Renal pelvis (tissue), 12 donors: ENCODE measurements at places on chromosomes 3 and 15. TPM values are rescaled to one million over a fixed set of nuclear protein-coding genes. Genes with fewer than 3 reads are reported as not detected.

Gene ZSCAN29
- 23.3 TPM for polyA plus RNA-seq

Gene HRH1
- 2.2 TPM for polyA plus RNA-seq

Gene UBP1
- 94.7 TPM for polyA plus RNA-seq

- DNase-seq = no peak
Observed at GRCh38 chr3:108042300-108042699, 48.5 kb downstream of the CD47 start.

DNA sequence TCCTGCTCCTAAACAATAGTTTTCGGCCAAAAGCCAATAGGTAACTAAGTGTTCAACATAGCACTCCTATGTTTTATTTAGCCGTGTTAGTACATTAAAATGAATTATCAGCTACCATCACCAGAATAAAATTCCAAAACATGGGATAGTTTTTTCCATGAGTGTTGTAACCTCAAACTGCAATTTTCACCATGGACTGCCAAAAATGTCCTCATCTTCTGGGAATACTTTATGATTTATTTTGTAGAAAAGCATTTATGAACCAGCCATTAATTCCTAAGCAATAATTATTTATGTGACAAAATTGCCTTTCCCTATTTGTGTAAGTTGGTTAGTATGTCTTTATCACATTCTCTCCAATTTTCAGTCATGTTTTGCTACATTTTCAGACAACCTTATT lies 438.1 kb downstream of the NAALADL2 start:
- no peak for DNase-seq

Gene GADL1
- 2.3 TPM for polyA plus RNA-seq

Gene CDHR4
- not detected for polyA plus RNA-seq

GRCh38 chr15:57920911-57921310 lies 144.6 kb downstream of the ALDH1A2 start:
- DNase-seq = no peak

- DNase-seq = no peak
Observed at GRCh38 chr3:4675704-4676103, 182.6 kb downstream of the ITPR1 start.

Gene RARB
- polyA plus RNA-seq = 44.1 TPM

Gene TNFAIP8L3
- 1.3 TPM for polyA plus RNA-seq

Gene PDCD7
- polyA plus RNA-seq = 28.4 TPM

- DNase-seq = peak; percentile 10
Observed at GRCh38 chr3:139388821-139389551, 461 bp downstream of the COPB2 start.

- DNase-seq = peak; percentile 50
Observed at GRCh38 chr3:30775040-30775439, 119.4 kb downstream of the GADL1 start.

DNA sequence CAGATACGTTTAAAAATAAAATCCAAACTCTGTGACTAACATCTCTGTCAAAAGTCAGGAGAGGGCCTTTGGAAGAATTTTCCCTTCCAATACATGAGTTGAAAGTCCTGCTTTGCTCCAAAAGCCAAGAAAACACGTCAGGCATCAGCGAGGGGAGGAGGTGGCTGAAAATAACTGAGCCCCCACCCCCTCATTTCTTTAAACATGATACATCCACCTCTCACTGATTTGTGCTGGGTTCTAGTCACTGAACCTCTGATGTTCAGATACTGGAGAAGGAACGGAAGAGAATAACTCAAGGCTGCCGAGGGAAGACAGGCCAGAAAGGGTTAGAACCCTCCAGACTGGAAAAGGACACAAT lies 9.4 kb upstream of the SEMA5B start:
- DNase-seq = no peak

GRCh38 chr3:190696777-190697501 lies 165.6 kb downstream of the GMNC start:
- no peak for DNase-seq

Gene ALS2CL
- 10.4 TPM for polyA plus RNA-seq

GRCh38 chr15:33078607-33079006 lies 115.9 kb downstream of the FMN1 start:
- no peak for DNase-seq

- DNase-seq = no peak
Observed at GRCh38 chr3:44029100-44029499, 212.6 kb upstream of the TOPAZ1 start.

Gene THAP10
- 7.8 TPM for polyA plus RNA-seq

Gene C2CD4B
- 0.88 TPM for polyA plus RNA-seq

GRCh38 chr3:112619295-112619694 lies 21.6 kb downstream of the CCDC80 start:
- no peak for DNase-seq

DNA sequence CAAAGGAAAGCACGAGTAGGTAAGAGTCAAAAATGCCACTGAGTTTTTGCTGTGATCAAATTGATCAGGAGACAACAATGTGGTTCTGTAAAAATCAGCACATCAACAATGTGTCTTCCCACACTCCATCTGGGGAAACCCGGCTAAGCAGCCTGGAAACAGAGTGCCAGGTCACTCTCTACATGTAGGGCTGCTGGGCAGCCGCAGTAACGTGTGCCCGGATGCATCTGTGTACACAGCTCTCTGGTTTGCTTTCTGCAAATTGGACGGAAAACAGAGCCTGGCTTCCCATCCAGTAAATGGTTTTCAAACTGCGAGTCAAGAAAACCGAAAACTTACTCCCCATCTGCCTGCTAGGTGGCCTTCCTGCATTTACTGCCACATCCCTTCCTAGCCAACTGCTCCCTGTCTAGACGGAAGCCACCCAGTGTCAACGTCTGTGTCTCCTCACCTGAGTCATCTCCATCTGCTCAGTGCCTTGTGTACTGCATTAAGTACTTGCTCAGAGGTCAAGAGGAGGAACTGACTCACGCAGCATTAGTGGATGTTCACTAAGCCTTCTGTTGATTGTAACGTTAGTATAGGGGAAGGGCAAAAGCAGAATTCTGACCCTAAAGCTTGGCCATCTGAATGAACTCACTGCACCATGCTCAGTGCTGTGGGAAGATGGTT lies 124.1 kb downstream of the TJP1 start:
- no peak for DNase-seq

Gene LINGO1
- polyA plus RNA-seq = 22.4 TPM

DNA sequence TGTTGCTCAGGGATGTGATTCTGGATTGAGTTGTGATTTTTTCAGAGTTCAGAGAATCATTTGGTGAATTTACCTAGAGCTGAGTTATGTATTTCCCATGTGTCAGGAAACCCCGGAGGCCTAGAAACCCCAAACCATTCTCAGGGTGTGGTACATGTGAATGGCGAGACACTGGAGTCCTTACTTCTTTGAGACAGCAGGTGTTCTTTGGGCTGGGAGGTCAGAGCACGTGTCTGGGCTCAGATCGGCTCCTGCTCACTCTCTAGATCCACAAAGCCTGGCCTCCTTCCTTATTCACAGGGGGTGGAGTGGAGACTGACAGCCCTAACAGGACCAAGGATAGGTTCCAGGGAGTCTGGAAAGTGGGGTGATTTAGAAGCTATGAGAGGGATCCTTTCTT lies 145.8 kb downstream of the CHDH start:
- no peak for DNase-seq

Gene GOLGA8T
- not detected for polyA plus RNA-seq

GRCh38 chr3:123819949-123820348 lies 64.2 kb downstream of the MYLK start:
- DNase-seq = no peak

Gene GP5
- 0.71 TPM for polyA plus RNA-seq

DNA sequence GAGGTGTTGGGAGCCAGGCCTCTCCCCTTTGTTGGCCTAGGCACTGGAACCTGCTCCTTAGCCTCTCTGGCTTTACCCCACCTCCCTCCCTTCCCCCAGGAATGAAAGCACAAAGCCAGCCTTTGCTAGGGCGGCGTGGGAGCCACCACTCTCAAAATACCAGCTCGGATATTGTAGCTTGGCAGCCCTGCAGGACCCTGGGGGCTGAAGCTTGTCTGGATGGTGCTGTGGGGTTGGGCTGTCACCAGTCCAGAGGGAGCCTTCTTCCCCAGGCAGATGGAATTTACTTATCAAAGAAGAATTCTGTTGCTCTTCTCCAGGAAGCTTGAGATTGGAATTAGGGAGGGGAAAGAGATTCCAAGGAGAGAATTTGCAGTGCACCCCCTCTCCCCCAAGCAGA lies 14.9 kb upstream of the GRM2 start:
- DNase-seq = no peak

GRCh38 chr3:104359546-104359945 lies 1007.2 kb upstream of the ALCAM start:
- DNase-seq = no peak

DNA sequence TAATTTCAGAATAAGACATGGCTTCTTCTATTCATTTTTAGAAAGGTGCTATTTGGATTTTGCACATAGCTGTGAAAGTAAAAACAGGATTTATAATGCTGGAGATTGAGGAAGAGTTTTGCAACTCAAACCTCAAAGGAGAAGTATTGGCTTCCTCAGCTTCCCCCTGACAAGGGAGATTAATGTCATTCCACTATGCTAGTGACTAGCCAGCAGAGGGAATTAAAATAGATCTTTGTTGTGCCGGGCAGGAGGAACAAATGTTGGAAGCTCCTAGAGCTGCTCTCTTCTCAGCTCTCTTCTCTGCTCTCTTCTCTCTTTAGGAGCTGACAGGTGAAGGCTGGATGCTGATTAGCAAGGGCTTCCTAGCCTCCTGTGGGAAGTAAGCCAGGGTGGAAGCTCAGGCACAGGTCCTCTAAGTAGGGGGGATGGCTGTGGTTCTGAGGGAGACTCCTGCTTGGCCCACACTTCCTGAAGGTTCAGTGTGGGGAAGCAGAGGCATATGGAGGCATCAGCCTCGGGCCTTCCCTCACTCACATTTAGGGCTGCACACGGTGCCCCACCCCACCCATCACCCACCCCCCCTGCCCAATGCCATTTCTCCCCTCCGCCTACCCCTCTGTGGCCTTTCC lies 29.6 kb downstream of the CX3CR1 start:
- DNase-seq = no peak

Gene BNC1
- 0.26 TPM for polyA plus RNA-seq

DNA sequence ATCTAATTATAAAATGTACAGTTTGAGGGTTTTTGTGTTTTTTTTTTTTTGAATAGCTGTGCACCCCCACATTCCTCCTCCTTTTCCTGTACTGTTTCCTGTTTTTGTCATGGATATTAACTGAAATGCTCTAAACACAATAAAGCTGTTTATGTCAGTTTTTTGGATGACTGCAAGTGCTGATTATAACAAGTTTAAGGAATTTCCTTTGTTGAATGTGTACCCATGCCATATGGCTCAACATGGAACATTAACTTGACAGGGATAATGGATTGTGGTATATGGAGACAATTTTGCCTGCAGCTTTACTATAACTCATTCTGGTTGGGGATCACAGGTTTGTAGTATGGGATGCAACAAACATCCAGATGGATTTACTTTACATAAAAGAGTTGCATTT lies 216.4 kb downstream of the TCF12 start:
- DNase-seq = peak; percentile 72

Gene LYZL4
- not detected for polyA plus RNA-seq

GRCh38 chr3:99286266-99286845 lies 352.0 kb upstream of the COL8A1 start:
- DNase-seq = no peak

Gene ASB14
- polyA plus RNA-seq = 0.56 TPM
